Hematopoietic multipotent progenitor cell (in vitro differentiated cells): ENCODE measurements at places on chromosomes 5 and 9. TPM values are rescaled to one million over a fixed set of nuclear protein-coding genes. Genes with fewer than 3 reads are reported as not detected.

AGXT2 gene
- not detected for total RNA-seq

TSSK1B gene
- not detected for total RNA-seq

WHRN gene
- 5.4 TPM for total RNA-seq

NTRK2 gene
- total RNA-seq = under 0.01 TPM

PTCH1 gene
- 0.27 TPM for total RNA-seq

IFNB1 gene
- under 0.01 TPM for total RNA-seq

FCN2 gene
- not detected for total RNA-seq

SLF1 gene
- total RNA-seq = 2.4 TPM

FAF2 gene
- total RNA-seq = 15.9 TPM

PCDHGA10 gene
- total RNA-seq = 1.1 TPM

PFN3 gene
- total RNA-seq = not detected

BHMT2 gene
- 0.27 TPM for total RNA-seq

TMOD1 gene
- total RNA-seq = 1.6 TPM

NRARP gene
- 5.1 TPM for total RNA-seq

FAM163B gene
- under 0.01 TPM for total RNA-seq

PCSK1 gene
- total RNA-seq = not detected

CDH6 gene
- under 0.01 TPM for total RNA-seq

SAPCD2 gene
- total RNA-seq = 4.8 TPM

RNF224 gene
- not detected for total RNA-seq

ZNF782 gene
- 4.8 TPM for total RNA-seq

CDKN2B gene
- total RNA-seq = under 0.01 TPM

SETD9 gene
- 10.0 TPM for total RNA-seq

RAB3C gene
- total RNA-seq = 0.27 TPM

TSLP gene
- total RNA-seq = under 0.01 TPM

SUSD1 gene
- total RNA-seq = 27.2 TPM

DMGDH gene
- total RNA-seq = 1.3 TPM

TLX3 gene
- not detected for total RNA-seq

LCN12 gene
- 0.54 TPM for total RNA-seq

HBEGF gene
- 3.0 TPM for total RNA-seq

TAF11L10 gene
- total RNA-seq = not detected

TERT gene
- 1.1 TPM for total RNA-seq

TGFBR1 gene
- 15.3 TPM for total RNA-seq

SPATA31E1 gene
- not detected for total RNA-seq

TMEM174 gene
- total RNA-seq = not detected

PCDHA8 gene
- under 0.01 TPM for total RNA-seq

PCDHGB7 gene
- 2.2 TPM for total RNA-seq

FIBCD1 gene
- not detected for total RNA-seq
